ENCODE measurements at places on chromosomes 3 and 15.

- DNase-seq: no peak
Measured at GRCh38 chr3:156973954-156974353, 147.8 kb downstream of the LEKR1 start.

GRCh38 chr3:184175506-184175905, 851 bp downstream of the AP2M1 start:
- no peak for DNase-seq

- peak; percentile 85 for DNase-seq
Measured at GRCh38 chr3:169764882-169765612, at the start of gene TERC. Gene TERC (minus strand): TSS chr3:169765060.

DNA sequence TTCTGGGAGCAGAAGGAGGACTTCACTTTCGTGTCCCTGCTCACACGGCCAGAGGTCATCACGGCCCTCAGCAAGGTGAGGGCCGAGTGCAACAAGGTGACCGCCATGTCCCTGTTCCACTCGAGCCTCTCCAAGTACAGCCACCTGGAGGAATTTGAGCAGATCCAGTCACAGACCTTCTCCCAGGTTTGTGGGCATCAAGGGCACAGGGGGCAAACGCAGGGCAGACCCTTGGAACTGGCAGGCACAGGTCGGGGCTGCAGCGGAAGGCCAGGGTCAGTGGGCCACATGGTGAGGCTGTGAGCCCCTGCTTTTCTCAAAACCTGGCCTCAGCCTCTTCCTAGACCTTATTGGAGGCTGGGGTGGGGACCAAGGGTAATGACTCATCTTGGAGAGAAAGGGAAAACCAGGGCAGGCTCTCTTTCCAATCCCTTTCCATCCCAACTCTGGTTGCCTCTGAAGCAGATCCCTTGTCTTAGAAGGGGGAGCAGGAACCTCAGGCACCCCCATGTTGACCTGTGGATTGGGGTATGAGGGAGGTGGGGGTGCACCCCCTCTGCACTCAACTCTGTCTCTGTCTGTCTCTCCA, 29.5 kb downstream of the DNAH1 start:
- DNase-seq: no peak

- DNase-seq: peak; percentile 95
Measured at GRCh38 chr15:39213385-39213840, 367.5 kb upstream of the THBS1 start.

DNA sequence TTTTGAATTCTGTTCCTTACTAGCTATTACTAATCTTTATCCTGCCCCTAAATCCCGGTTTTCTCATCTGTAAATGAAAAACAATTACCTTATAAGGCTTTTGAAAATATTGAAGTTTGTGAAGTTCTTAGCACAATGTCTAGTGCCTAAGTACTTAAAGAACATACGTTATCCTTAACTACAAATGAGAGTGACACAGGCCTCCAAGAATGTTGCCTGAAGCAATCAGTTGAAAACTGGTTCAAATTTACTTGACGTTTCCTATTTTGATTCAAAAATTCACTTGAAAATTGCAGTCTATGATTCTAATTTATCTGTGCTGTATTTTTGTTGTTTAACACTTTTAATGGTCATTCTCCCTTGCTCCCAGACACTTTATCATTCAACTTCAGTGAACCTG, 3.2 kb downstream of the SENP7 start:
- DNase-seq: peak; percentile 56

GRCh38 chr3:10198761-10199649, 34.3 kb downstream of the IRAK2 start:
- no peak for DNase-seq

DNA sequence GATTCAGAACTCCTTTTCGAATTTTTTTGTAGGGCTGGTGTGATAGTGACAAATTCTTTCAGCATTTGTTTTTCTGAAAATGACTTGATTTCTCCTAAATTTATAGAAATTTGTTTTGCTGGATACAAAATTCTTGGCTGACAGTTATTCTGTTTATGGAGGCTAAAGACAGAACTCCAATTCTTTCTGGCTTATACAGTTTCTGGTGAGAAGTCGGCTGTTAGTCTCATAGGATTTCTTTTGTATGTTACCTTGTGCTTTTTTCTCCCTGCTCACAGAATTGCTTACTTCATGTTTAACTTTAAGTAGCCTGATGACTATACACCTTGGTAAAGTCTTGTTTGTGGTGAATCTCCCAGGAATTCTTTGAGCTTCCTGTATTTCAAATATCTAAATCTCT, 1264.6 kb downstream of the NSUN3 start:
- DNase-seq: no peak

- no peak for DNase-seq
Measured at GRCh38 chr3:124810970-124811369, 76.2 kb downstream of the ITGB5 start.

DNA sequence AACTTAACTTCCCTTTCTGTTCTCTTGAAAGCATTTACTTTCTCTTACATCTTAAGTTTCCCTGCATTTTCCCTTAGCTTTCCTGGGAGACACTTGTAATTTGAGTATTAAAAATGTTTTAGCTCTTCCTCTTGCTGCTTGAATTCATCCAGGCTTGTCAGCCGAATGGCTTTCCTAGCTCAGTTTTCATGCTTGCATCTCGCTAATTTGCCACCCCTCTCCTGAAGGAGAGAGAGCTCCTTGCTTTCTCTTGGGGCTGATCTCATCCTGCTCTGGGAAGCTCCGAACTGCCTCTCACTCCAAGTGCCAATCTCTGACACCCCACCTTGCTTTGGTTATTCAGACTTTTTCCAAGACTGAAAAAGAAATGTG, 374.6 kb upstream of the TBL1XR1 start:
- DNase-seq: no peak

GRCh38 chr3:64411101-64411500, 185.8 kb upstream of the PRICKLE2 start:
- no peak for DNase-seq

- peak; percentile 80 for DNase-seq
Measured at GRCh38 chr3:27326629-27327545, 42.3 kb downstream of the NEK10 start.

DNA sequence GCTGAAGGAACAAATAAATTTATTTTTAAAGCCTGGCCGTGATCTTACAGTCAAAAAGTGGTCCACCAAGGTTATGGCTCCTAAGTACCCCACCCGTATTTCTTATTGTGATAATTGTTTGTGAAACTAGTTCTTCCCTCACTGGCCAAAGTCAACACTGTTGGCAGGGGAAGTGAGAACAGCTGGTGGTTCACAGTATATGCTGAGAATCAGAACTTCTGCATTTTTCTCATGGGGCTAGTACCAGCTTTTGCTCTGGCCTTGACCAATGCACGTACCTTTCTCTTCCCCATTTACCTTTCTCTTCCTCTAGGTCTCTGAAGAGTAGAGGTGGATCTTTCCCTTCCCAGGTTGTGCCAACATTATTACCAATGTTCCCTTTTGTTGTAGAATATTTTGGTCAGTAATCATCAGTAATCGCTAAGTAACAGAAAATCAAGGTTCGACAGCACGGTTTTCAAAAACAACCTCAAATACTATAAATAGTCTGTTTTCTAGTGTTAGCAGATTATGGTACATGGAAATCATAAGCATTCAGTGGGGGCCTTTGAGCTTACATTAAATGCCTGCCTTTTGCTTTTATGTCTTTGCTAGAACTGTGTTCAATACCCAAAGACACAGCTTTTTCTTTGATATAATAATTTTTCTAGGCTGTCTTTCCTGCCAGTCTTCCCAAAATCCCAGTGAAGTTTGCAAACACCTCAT, 268.0 kb downstream of the LPP start:
- no peak for DNase-seq

- no peak for DNase-seq
Measured at GRCh38 chr3:15769256-15769915, 28.4 kb downstream of the ANKRD28 start.

DNA sequence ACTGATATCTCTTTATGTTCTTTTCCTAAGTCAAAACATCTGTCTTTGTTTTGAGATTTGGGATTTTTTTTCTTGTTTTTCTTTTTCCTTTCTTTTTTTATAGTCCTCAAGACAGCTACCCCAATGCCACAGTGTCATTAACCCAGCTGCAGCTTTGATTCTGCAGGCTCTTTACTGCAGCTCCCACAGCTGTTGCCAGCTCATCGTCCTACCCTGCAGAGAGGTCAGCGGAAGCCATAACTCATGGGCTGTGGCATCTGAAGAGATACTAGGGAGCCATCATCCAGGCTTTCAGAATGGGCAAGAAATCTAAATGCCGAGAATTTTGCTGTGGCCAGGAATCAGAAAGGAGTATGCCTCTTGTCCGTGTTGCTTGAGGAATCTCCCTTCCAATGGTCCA, 44.3 kb upstream of the SLC24A5 start:
- no peak for DNase-seq

GRCh38 chr3:71504250-71505036, 79.1 kb downstream of the FOXP1 start:
- peak; percentile 75 for DNase-seq

GRCh38 chr15:70318594-70319465, 221.1 kb upstream of the TLE3 start:
- DNase-seq: peak; percentile 98

DNA sequence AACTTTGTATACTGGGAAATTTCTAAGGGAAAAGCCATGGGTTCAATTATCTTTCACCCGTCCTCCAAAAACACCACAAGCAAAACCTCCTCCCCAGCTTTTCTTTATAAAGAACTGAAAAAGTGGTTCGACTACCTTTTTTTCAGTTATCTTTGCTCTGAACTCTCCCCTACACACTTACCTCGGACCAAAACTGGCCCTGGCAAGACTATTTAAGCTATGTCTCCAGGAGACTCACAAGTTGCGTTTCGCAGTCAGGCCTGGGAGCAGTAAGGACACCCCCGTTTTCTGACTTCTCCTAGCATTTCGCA, 645 bp downstream of the COPS2 start:
- no peak for DNase-seq

GRCh38 chr3:51974277-51974962, 444 bp upstream of the ABHD14A start:
- DNase-seq: no peak

DNA sequence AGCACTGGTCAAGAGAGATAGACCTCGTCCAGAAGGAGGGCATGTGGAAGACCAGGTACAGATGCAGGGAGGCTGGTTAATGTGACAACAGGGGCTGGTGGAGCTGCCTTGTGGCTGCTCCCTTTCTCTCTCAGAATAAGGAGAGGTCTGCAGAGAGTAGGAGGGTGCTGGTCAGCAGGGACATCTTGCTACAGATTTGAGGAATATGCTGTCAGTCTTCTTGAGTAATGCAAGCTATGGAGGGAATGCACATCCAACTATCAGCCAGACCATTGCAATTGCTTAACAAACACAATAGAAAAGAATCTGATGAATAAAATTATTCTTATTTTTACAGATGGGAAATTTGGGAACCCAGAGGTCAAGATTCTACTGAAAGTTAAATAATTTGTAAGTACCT, 20.3 kb upstream of the SIAH2 start:
- DNase-seq: no peak

GRCh38 chr3:146594843-146595482, 10.2 kb downstream of the PLSCR5 start:
- DNase-seq: no peak

- DNase-seq: peak; percentile 93
Measured at GRCh38 chr15:48695088-48695826, 49.7 kb upstream of the FBN1 start.

DNA sequence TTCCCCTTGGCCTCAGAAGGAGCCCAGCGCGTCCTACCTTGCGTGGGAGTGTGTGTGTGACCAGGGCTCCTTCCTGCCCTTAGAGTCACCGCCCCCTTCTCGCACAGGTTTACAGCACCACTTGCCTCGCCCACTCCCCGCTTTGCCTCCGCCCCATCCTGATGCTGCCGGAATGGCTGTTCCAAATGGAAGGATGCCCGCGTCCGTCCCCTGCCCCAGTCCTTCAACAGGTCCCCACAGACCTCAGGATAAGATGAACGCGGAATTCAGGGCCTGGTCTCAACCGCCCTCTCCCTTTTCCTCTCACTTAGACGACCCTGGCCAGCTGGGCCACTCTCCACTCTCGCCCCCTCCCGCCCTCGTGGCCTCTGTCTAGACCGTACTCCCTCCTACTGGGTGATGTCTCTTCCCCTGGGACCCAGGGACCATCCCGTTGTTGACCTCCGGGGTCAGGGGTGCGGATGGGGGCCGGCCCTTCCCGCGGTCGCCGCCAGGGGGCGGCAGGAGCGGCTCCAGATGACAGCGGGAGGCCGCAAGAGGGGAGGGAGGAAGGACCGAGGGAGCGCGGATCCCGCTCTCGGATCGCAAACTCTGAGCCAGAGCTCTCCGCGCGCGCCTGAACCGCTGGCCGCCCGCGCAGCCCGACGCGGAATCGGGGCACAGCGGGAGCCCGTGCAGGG, at the start of gene THSD4:
TSS of gene THSD4 (plus strand) at position 585 of the 680 bp plus-strand sequence.
- no peak for DNase-seq

GRCh38 chr3:60076331-60076730, 1026.5 kb upstream of the CFAP20DC start:
- DNase-seq: no peak

DNA sequence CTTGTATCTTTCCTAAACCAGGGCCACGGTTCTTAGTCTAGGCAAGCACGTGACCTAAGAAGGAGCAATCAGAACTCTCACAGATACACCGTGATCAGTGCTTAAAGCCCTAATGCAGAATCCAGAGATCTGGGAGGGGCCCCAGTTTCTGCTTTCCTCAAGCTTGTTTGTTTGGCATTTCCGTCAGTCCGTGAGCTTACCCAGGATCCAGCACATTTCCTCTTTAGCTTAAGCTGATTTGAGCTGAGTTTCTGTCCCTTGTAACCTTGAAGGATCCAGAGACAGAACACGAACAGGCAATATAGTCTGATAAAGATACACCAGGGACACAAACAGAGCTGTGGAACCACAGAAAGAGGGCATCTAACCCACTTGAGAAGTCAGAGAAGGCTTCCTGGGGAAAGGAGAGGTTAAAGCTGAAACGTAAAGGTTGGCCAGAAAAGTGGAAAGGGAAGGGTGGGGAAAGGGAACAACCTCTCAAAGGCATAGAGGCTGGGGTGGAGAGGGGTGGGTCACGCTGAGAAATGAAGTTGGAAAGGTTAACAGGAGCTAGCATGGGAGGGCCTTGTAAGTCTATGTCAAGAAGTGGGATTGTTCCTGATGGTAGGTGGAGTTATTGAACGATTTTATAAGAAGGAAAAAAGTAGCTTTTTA, 42.1 kb upstream of the RARB start:
- no peak for DNase-seq

DNA sequence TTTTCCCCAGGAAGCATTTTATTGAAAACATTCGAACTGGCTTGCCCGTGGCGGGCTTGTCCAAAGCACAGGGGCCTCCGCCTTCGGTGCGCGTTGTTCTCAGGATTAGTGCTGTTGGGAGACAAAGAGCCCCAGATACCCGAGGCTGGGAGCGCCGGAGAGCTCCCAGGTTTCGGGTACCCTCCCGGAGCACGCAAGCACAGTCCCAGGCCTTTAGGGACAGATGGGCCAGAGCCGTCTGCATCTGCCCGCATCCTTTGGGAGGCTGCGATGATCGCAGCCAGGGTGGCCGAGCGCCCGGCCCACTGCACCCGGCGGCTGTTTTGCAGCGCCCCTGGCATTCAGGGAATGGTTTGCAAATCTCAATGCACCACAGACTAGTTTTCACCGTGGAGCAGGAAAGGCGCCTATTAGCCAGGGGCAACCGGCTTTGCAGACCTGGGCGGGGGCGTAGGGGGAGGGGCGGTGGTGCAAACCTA, 5.0 kb upstream of the FEZF2 start:
- no peak for DNase-seq

GRCh38 chr3:179819379-179819778, 166.5 kb downstream of the USP13 start:
- no peak for DNase-seq

Data from fibroblast of skin of left quadriceps (primary cell).